Activated CD4-positive, alpha-beta memory T cell treated with anti-CD3 and anti-CD28 coated beads for 36 hours (primary cell): ENCODE measurements at places on chromosomes 3 and 15.
A peak's percentile ranks its signal among the peaks of the same experiment; 100 is the strongest.

GRCh38 chr3:116969646-116970045 lies 260.1 kb downstream of the TUSC7 start:
- DNase-seq: no peak

GRCh38 chr15:51077221-51078153 lies 17.2 kb downstream of the TNFAIP8L3 start:
- peak; percentile 82 for DNase-seq

DNA sequence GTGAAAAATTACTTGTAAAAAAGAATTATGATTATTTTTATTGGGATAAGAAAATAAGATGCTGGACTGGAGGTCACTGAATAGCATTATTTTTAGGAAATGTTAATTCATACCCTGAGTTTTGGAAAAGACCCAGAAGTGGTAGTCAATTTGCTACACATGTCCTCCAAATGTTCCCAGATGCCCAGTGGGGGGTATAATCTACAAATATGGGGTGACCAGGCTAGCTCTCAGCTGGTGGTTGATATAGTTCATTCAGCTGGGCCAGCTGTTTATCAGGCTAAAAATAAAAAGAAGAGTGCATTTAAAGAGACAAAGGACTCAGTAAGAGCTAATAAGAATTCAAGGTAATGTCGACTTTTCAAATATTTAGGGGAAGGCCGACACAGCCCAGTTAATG lies 402.0 kb upstream of the GOLIM4 start:
- DNase-seq: no peak

DNA sequence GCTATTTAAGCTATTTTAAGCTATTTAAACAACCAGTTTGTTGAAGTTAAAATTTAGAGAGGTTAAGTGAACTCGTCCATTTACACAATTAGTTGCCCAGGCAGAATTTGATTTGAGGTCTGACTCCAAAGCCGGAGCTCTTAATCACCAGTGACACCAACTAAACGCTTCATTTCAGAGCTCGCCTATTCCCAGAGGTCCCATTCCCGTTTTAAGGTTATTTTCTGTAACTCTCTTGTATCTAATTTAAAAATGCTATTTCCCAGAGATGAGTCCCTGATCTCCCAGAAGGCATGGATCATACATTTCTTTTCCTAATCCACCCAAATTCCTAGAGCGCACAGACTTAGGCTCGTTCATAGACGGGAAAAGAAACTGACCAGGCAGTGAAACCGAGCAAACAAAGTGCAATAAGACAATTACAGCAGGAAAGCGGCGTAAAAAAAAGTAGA lies 904 bp upstream of the MCTP2 start:
- no peak for DNase-seq

- no peak for DNase-seq
Measured at GRCh38 chr15:87704276-87704675, 552.3 kb downstream of the NTRK3 start.

DNA sequence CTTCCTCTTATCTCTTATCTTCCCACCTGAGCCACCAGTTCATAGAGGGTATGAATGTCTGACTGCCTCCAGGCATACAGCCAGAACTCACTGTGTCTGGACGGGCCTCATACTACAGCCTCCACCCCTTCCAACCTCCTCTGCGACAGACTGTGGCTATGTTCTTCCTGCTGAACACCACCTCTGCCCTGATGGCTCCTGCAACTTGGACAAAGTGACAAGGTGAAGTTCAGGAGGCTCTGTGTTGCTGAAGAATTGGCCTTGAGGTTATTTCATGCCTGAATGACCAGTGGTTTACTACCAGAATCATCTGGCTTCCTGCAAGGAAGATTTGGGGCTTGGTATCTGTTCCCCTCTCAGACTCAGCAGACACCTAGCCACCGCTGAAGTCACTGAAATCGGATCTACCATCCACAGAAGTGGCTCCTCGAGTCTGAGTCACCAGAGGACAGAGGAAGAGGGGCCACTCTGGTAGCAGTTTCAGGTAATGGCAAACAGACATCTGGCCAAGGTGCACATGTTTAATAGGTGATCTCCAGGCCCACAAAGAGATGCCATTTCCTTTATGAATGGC lies 14.2 kb upstream of the ULK3 start:
- DNase-seq: no peak

GRCh38 chr3:127607675-127608361 lies 9.6 kb downstream of the MCM2 start:
- DNase-seq: no peak

GRCh38 chr15:93221759-93222158 lies 132.7 kb upstream of the RGMA start:
- DNase-seq: no peak
